Esophagus squamous epithelium (tissue), 5 donors: ENCODE measurements at places on chromosomes 2 and 18.

DNA sequence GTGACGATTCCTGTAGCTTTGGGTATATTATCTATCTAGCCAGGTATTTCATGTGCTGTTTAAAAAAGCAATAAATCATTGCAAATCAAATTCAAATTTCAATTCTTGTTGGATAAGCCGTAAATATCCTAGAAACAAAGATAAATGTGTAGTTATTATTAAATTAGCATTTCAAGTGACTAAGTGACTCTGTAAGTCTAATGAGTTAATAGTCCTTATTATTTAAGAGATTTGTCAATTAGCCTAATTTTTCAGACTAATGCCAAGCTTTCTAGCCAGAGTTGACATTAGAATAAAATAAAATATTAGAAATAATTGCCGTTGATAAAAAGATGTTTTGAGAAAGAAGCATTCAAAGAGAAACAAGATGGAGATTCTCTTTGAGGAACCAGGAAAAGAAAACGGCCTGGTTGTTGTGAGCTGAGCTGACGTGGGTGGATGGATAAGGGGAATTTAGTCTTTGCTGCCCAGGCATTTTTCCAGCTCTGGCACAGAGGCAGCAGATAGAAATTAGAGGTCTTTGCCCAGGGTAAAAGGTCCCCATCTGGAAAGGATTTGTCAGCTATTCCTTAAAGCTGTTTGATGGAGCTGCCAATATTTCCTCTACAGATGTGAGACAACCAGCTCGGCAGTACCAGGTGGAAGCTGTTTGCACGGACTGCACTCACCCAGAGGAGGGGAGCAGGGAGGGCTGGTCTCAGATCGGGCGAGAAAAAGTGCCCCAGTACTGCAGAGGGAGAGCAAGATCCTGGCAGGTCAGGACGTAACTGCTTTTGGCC lies 117.3 kb upstream of the SEC11C start:
- DNase-seq = no peak

- DNase-seq = no peak
These were observed 81.3 kb downstream of the MOGAT1 start for GRCh38 chr2:222752746-222753145.

- DNase-seq = no peak
These were observed 312.8 kb downstream of the EXOC6B start for GRCh38 chr2:72513011-72513410.

GRCh38 chr2:27249891-27250651 lies 12.8 kb downstream of the SLC30A3 start:
- DNase-seq = no peak

DNA sequence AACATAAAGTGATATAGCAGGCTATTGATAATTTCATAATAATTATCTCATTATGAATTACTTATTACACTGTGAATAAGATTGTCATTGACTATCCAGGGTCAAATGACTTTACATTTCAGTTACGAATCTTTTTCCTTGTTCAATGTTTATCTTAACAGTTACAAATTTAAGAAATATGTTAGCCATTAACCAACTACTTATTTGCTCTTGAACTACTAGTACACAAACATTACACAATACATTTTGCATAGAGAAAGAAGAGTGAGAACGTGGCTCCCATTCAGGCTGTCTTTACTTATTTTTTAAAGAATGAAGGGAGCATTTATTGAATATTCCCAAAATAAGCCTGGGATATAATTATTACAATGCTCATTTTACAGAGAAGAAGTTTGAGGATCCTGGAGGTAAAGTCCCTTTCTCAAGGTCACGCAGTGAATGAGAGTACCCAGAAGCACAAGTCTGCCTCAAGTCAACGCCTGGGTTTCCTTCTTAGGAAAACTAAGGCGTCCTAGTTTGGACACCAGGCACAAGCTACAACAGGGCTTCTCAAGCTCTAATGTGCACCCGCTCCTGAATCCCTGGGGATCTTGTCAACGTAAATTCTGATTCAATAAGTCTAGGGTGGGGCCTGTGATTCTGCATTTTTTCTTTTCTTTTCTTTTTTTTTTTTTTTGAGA lies 164.2 kb downstream of the FIGN start:
- DNase-seq = no peak

GRCh38 chr2:153584244-153584643 lies 105.7 kb upstream of the RPRM start:
- no peak for DNase-seq

DNA sequence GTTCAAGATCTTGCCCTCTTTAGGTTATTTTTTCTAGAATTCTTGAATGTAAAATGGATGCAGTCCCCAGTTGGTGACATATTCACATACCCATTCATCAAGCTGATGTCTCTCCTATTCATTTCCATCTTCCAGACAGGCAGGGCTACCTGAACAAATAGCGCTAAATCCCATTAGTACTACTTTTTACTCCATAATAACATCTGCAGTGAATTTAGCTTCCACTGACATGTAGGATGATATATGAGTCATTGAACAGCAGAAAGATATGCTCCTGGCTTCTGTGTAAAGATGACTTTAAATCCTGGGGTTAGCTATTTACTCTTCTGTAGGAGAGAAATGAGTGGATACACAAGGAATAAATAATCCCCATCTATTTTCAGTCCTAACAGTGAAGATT lies 194.7 kb downstream of the RND3 start:
- no peak for DNase-seq

DNA sequence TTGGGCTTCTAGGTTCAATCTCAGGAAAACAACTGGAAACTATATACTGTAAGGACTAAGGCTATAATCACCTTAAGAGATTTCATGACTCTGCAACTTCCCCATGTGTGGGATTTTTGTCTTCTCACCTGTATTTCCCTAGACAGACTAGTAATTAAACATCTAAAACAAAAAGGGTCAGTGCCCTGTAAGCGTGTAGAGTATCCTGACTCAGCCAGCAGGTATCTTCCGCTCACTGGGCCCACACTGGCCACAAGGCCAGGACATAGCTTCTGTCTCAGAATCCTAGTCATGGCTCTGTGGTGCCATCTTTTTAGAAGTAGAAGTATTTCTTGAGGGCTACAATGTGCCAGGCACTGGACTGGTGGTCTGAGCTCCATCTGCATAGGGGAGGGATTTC lies 28.8 kb upstream of the KCMF1 start:
- no peak for DNase-seq

- no peak for DNase-seq
These were observed 1691.8 kb upstream of the SLC39A10 start for GRCh38 chr2:193965263-193965662.

GRCh38 chr18:23897291-23897690 lies 117.3 kb upstream of the TTC39C start:
- no peak for DNase-seq

DNA sequence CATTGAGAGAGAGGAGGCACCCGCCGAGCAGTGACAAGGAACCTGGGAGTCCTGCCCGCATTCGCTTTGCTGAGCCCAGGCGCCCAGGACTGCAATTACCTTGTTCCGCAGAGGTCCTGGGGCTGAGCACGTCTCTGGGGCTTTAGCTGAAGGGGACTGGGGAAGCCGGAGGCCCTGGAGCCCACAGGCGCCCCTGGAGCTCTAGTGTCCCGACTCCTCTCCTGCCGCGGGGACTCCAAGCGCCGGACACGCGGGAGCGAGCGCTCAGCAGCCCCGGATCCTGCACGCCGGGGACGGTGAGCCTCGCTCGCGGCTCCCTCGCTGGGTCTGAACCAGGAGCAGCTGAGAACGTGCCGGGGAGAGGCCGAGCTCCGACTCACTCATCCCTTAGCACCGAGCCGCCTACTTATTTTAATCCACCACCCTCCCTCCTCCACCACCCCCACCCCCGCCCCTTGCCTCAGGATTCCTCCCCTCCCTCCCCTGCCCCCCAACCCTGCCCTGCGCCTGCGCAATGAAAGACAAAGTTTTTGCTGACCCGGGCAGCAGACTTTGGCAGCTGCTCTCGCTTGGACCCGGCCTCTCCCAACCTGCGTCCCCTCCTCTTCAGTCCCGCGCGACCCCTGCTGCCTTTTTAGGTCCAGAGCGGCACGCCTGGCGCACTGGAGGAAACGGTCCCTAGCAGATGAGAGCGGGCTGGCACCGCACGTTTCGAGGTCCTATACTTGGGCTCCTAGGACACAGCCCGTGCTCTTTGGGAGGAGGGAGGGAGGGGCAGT lies at the start of gene OSR1:
TSS of gene OSR1 (minus strand) at position 382 of the 779 bp plus-strand sequence. CDS start 4,818 bp downstream, outside the sequence.
- no peak for DNase-seq

DNA sequence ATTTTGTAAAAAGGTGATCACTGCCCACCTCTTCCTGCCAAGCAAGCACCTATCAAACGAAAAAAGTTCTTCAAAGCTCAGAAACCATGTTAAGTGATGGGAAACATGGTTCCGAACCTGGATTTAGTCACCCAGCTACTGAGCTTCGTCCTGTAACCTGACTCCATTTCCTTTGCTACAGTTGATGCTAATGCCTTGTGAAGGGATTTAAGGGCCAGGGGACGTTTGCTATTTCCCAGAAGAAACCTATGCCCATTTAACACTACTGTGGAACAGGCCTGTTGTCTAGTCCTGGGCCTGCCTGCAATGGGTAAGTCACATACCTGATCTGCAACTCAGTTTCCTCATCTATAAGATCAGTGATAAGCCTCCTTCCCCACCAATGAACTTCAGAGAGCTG lies 14.8 kb downstream of the SERPINE2 start:
- DNase-seq = no peak

- no peak for DNase-seq
These were observed 216.1 kb downstream of the ICOS start for GRCh38 chr2:204152616-204153015.

DNA sequence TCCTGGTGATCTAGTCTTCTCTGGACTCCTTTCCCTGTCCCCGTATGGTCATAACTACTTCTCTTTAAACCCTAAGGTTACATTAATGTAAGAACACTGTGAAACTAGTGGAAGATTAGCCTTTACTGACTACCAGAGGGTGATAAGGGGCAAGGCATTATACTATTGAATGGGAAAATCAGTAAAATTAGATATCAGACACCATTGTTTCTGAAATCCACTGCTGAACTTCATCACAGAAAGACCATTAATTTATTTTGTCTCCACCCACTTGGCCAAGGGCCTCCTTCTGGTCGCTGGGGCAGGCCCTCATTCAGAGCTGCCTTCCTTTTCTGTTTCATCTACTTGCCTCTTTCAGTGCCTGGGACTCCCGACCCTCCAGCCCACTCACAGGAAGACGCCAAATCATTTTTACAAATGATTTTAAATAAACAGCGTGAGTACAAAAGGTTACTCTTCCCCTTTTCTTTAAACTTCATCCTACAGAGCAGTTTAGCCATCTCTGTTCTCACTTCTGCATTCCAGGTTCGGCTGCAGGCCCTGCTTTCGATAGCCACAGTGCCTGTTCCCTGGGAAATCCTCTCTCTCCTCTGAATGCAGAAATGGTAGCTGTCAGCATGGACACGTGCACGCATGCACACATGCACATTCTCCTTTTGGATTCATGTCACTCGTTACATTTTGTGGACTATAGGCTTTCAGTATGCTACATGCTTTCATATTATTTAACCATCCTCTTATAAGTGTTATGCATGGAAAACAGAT lies 70.3 kb upstream of the DOCK10 start:
- no peak for DNase-seq

DNA sequence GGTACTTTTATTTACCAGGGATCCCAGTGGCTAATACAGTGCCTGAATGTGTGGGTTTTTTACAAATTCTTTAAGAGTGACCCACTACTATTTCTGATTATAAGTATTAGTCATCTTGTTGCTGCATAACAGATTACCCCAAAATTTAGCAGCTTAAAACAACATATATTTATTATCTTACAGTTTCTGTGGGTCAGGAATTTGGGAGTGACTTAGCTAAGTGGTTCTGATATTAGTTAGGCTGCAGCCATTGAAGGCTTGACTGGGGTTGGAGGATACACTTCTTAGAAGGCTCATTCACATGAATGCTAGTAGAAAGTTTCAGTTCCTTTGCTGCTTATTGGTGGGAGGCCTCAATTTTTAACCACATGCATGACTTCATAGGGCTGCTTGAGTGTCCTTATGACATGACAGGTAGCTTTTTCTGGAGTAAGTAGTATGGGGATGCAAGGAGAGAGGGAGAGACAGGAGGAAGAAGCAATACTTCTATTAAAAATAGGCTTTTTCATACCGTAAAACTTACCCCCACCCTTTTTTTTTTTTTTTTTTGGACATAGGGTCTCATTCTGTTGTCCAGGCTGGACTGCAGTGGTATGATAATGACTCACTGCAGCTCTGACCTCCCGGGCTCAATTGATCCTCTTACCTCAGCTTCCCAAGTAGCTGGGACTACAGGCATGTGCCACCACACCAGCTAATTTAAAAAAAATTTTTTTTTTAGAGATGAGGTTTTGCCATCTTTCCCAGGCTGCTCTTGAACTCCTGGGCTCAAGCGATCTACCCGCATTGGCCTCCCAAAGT lies 13.3 kb upstream of the POLE4 start:
- no peak for DNase-seq

DNA sequence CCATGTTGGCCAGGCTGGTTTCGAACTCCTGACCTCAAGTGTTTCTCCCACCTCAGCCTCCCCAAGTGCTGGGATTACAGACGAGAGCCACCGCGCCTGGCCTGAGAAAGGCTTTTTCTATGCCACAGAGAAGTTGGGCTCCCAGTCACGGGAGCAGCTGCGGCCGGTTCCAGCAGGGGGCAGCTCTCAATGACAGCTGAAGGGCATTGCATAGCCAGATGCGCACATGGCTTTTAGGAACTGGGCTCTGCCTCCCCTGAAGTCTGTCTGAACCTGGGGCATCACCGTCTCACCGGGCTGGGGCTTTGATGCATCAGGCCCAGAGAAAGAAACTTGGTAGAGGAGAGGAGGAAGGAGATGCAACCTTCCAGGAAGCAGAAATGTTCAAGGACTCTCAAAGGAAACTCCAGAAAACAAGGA lies 84.2 kb upstream of the LAPTM4A start:
- no peak for DNase-seq

GRCh38 chr2:18643326-18644114 lies 54.2 kb upstream of the NT5C1B start:
- no peak for DNase-seq
